Activated naive CD8-positive, alpha-beta T cell treated with anti-CD3 and anti-CD28 coated beads, Interleukin-2, amount 10 ng/mL, durations not matched to agents 7 days and 5 days (primary cell): ENCODE measurements at places on chromosomes 2 and 18.

- DNase-seq: no peak
Observed at GRCh38 chr2:231111987-231112386, 12.9 kb downstream of the HTR2B start.

DNA sequence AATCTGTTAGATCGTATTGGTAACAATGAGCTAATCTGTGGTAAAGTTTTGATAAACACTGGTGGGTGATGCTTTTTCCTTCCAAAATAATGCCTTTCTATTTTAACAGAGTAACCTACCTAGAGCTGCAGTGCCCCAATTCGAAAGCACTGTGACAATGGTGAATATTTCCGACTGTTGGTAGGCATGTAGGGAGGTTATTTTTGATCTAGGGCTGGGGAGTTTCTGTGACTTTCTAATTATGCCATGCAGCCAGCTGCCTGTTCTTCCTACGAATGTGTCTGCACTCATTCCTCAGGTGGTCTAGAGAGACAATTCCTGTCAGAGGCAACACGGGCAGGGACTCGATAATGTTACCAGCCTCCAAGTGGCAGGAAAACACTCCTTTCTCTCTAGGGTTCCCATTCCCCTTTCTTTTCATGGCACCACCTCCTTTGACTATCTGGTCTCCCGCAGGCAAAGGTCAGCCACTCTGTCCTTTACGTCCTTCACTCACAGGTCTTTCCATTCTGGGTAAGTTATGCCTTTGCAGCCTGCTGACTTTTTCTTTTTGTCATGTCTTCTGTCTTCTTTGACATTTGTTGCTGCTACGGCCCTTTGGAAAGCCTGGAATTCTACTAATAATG lies 167.2 kb upstream of the MGAT5 start:
- no peak for DNase-seq

DNA sequence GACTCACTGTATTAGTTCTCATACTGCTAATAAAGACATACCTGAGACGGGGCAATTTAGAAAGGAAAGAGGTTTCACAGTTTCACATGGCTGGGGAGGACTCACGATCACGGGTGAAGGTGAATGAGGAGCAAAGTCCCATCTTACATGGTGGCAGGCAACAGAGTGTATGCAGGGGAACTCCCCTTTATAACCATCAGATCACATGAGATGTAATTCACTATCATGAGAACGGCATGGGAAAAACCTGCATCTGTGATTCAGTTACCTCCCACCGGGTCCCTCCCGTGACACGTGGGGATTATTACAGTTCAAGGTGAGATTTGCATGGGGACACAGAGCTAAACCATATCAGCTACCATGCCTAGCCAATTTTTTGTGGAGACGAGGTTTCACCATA lies 168.2 kb downstream of the NEDD4L start:
- DNase-seq: no peak

DNA sequence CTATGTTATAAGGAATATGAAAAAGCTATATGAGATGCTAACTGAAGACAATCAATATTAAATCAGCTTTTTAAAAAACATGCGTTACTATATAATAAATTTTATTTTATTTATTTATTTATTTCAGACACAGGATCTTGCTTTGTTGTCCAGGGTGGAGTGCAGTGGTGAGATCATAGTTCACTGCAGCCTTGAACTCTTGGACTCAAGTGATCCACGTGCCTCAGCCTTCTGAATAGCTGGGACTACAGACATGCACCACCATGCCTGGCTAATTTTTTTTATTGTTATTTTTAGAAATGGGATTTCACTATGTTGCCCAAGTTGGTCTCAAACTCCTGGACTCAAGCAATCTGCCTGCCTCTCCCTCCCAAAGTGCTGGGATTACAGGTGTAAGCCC lies 89.4 kb downstream of the MYOM1 start:
- DNase-seq: no peak

DNA sequence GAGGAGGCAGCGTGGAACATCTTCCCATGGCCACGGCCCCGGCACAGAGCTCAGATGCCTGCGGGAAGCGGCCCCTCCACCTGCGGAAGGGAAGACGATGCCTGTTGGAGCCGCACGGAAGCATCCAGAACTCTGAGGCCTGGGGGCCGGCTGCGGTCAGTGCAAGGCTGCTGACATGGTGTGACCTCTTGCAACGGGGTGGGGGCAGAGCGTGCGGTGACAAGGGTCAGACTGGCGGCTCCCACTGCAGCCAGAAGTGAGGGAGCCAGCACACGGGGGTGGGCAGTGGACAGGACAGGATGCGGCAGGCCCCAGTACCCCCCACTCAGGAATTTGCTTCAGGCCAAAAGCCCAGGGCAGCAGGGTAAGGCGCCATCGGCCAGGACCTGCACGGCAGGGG lies 48.8 kb downstream of the SLC66A2 start:
- DNase-seq: no peak

DNA sequence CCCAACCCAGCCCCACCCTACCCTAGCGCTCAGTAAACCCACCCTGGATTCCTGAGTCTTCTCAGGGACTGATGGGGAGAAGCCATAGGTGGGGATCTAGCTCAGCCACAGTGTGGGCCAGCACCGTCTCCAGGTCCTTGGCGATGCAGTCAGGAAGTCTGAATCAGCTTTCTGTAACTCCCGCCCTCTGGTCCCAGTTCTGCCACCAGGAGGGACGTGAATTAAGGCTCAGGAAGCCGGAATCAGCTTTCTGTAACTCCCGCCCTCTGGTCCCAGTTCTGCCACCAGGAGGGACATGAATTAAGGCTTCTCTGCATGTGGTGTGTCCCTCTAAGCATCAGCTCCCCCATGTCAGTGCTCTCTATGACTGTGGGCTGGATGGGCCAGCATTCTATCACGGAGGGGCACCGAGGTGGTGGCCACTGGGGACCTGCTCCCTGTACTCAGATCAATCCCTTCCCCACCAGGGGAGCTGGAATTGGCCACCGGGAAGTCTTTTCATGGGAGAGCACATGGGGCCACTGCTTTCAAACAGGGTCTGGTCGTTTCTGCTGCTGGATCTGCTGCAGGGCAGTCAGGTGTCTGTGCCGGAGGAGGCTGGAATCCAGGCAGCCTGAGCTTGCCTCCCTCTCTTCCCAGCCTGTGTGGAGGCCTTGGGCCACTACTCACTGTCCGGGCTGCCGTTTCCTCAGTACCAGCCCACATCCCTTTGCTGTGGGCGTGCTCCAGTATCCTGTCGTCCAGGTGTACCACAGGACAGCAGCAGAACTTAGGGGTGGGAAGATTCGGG lies 24.7 kb downstream of the ASB18 start:
- no peak for DNase-seq
